ENCODE measurements at places on chromosomes 11 and 22.

GRCh38 chr22:35970616-35971455 is 57.8 kb downstream of the RBFOX2 start:
- no peak for DNase-seq

GRCh38 chr11:45662096-45662664 is 3.2 kb downstream of the CHST1 start:
- no peak for DNase-seq

DNA sequence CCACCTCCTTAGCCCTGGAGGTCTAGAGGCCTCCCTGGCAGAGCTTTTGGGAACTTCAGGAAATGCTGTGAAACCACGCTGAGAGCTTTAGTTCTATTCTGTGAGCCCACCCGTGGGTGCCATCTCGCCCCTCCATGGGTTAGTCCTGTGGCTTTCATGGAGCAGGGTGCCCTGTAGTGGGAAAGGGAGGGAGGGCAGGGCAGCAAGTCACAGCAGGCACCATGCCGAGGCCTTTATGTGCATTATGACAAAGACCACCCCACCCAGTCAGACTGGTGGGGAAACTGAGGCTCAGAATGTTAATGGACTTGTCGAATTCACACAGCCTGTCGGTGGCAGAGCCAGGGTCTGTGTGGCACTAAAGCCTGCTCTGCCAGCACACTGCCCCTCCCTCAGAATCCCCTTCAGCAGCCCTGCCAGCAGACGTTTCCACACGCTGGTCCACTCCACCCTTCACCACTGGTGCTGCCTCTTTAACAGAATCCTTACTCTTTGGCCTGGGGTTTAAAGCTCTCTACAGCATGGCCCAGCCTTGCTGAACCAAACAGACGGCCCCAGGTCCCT is 13.4 kb downstream of the TMPRSS13 start:
- no peak for DNase-seq

DNA sequence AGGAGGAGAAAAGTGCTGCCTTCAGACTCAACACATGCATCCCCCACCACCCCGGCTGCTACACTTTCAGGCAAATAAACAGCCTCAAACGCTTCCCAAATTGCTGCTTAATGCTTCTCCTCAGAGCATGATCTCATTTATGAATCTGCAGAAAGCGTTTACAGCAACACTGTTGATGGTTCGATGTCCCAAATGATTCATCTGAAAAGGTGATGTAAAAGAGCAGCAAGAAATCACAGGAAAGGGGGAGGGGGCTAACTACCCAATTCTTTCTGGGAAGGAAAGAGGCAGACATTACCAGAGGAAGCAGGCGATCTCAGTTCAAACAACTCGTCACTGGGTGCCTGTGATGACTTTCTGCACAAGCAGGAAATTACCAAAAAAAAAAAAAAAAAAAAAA is 119.6 kb downstream of the TENM4 start:
- no peak for DNase-seq

- no peak for DNase-seq
These were observed 8.3 kb downstream of the TST start for GRCh38 chr22:37010976-37011375.

- DNase-seq = no peak
These were observed 8.8 kb upstream of the CUL5 start for GRCh38 chr11:107999759-108000455.

DNA sequence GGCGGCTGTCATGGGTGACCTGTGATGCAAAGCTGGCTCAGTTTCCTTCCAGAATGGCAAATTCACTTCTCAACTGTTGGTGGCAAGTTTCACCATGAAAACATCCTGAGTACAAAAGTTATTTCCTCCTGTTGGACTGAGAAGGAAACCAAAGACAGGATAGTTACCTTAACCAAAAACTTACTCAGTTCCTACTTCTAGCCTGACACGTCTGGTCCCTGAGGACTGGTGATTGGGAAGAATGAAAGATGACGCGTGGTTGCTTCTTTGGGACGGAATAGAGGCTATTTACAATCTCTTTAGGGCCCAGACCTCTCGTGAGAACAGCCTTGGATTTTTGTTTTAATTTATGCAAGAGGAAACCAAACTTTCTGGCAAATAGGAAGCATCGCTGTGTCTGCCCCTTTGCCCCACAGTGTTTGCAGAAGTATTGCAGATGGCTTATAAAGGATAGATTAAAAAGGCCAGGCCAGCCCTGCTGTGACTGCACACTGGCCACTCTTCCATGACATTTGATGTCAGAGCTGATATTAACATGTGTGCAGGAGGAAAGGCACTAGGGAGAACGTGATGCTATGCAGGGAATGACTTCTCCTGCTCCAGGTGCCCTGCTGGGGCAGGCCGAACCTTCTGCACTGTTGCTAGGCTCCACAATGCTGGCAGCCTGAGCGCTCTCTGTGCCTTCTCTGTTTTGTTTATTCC is 7.6 kb downstream of the VPS26B start:
- no peak for DNase-seq

DNA sequence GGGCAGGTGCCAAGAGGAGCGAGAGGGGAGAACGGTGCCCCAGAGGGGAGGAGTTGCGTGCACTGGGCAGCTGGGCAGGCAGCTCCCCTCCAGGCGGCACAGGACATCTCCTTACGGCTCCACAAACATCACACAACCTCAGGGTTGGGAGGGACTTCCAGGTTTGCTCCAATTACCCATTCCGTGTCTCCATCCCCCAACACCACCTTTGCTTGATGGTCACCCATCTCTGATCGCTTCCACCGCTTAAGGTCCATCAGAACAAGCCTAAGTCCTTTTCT is 14.5 kb upstream of the TP53AIP1 start:
- no peak for DNase-seq

DNA sequence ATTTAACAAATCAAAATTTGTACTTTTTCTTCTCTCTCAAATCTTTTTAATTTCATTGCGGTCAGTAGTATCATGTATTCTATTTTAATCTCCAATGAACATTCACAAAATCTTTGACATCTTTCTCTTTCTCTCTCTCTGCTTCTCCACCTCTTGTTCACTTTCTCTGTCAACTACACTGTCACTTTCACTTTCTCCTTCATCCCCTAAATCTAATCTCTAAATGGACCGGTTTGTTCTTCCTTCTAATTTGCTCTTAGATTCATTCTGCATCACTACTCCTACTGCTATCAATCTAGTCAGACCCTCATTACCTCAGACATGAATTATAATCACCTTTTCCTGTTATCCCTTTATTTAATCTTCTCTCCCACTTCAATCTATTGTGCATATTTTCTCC is 18.6 kb downstream of the CCDC73 start:
- DNase-seq = no peak

- DNase-seq = no peak
These were observed 1.1 kb upstream of the BIRC2 start for GRCh38 chr11:102345904-102346303.

- DNase-seq = no peak
These were observed 52.2 kb downstream of the TIMP3 start for GRCh38 chr22:32853662-32854061.

Data from osteocyte (in vitro differentiated cells).